Gastroesophageal sphincter (tissue), 4 donors: ENCODE measurements at places on chromosomes 1 and 21. TPM values are rescaled to one million over a fixed set of nuclear protein-coding genes. Genes with fewer than 3 reads are reported as not detected.

- peaks cover 14% of the 10 kb centered on the region for H3K27me3 ChIP-seq
- H3K27ac ChIP-seq: no peak overlapping the region
- H3K4me1 ChIP-seq: no peaks in the 10 kb centered on the region
- H3K4me3 ChIP-seq: no peak overlapping the region
- no peaks in the 10 kb centered on the region for H3K36me3 ChIP-seq
Observed at GRCh38 chr1:27690183-27690582, 18.2 kb upstream of the IFI6 start.

Gene PLXNA2
- total RNA-seq: 38.3 TPM

- no peak for ATAC-seq
- H3K27me3 ChIP-seq: no peaks in the 10 kb centered on the region
- H3K27ac ChIP-seq: no peak overlapping the region
- H3K4me1 ChIP-seq: no peaks in the 10 kb centered on the region
- no peak overlapping the region for H3K4me3 ChIP-seq
- H3K36me3 ChIP-seq: no peaks in the 10 kb centered on the region
Observed at GRCh38 chr1:19569786-19570185, 74.3 kb upstream of the NBL1 start.

DNA sequence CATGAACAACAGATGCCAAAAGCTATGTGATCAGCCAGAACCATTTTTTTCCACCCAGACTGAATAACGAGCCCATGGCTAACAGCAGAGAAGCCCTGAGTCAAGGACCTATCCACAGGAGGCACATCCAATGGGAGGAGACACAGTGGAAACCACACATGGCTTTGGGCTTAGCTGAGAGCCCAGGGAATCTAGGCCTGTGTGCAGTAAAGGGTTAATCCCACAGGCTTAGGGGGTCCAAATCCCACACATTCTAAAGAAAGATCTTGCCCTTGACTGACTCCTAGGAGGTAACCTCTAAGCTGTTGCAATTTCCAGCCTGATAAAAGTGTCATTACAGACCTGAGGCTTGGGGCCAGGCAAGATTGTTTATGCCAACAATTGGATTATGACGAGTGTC, 194.5 kb downstream of the DSCAM start:
- H3K36me3 ChIP-seq: no peaks in the 10 kb centered on the region
- ATAC-seq: no peak
- peaks cover 4% of the 10 kb centered on the region for H3K27me3 ChIP-seq
- no peak overlapping the region for H3K4me3 ChIP-seq
- H3K27ac ChIP-seq: no peak overlapping the region

DNA sequence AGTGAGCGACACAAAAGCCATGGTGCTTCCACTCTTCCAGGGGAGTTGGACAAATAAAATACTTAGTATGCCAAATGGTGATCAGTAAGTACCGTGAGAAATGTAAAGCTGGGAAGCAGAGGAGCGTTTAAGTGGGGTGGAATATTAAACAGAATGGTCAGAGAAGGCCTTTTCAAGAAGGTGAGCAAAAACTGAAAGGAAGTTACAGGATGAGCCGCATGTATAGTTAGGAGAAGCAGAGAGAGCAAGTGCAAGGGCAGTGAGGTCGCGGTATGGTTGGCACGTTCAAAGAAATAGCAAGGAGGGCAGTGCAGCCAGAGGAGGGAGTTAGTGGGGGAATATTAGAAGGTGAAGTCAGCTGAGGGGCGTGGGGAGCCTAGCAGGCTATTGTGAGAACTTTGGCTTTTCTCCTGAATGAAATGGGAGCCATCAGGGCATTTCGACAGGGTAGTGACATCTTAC, 748 bp upstream of the ATP6V0B start:
- no peaks in the 10 kb centered on the region for H3K36me3 ChIP-seq
- H3K4me1 ChIP-seq: no peaks in the 10 kb centered on the region
- peak overlapping the region; percentile 91 for H3K27ac ChIP-seq
- H3K4me3 ChIP-seq: peak overlapping the region; percentile 60

DNA sequence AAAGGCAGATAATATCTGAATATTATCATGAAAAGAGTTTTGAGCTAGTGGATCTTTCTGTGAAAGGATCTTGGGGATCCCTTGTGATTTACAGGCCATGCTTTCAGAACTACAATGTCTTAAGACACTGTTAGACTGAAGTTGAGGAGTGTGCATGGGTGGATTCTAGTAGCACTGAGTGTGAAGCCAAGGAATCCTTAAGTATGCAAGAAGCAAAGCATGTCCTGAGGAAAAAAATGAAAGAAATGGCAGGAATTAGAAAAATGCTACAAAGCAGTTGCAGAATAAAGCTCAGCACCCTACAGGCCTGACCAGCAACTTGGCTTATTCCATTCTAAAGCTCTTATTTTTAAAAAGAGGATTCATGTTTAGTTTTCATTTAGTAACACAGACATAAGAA, 11.9 kb downstream of the STX6 start:
- H3K4me3 ChIP-seq: no peak overlapping the region
- H3K27me3 ChIP-seq: no peaks in the 10 kb centered on the region
- H3K36me3 ChIP-seq: no peaks in the 10 kb centered on the region
- peaks cover 39% of the 10 kb centered on the region for H3K4me1 ChIP-seq

Gene FCRLA
- not detected for total RNA-seq

GRCh38 chr1:177897281-177897997, 72.4 kb downstream of the SEC16B start:
- H3K36me3 ChIP-seq: no peaks in the 10 kb centered on the region
- ATAC-seq: no peak
- H3K27ac ChIP-seq: no peak overlapping the region
- H3K4me1 ChIP-seq: no peaks in the 10 kb centered on the region
- H3K27me3 ChIP-seq: no peaks in the 10 kb centered on the region
- no peak overlapping the region for H3K4me3 ChIP-seq

Gene CA6
- not detected for total RNA-seq

DNA sequence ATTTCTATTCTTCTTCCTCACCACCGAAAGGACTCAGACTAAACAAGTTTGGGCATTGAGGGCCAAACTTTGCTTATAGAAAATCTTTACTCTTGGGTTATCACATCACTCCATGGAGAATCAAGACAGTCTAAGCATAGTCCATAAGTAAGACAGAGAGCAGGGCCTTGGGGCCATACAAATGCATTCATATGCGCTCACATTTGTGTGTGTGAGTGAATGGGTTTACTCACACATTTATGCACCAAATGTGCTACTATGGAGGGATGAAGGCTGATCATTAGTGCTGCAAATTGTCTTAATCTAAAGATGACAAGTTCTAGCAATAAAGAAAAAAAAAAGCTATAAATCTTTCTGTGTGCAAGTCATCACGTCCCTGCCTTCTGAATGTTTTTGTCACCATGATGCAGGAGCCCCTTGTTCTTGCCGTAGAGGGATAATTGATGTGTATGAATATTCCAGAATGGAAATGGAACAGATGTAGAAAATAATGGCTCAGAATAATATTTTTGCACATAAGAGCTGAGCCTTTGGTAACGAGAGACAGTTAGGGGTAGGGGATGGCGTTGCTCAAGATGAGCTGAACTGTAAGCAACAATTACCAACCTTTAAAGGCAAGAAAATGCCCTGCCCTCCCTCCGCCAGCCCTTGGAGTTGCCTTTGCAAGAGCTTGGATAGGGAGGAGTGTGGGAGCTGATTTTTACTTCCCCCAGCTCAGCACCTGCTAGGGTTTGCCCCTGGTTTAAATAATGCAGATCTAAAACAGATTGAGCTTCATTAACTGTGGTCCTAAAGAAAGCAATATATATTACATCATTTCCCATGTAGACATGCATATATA, 52.3 kb upstream of the IKBKE start:
- no peak overlapping the region for H3K27ac ChIP-seq
- peaks cover 4% of the 10 kb centered on the region for H3K4me1 ChIP-seq
- no peaks in the 10 kb centered on the region for H3K36me3 ChIP-seq
- H3K4me3 ChIP-seq: no peak overlapping the region
- no peaks in the 10 kb centered on the region for H3K27me3 ChIP-seq

DNA sequence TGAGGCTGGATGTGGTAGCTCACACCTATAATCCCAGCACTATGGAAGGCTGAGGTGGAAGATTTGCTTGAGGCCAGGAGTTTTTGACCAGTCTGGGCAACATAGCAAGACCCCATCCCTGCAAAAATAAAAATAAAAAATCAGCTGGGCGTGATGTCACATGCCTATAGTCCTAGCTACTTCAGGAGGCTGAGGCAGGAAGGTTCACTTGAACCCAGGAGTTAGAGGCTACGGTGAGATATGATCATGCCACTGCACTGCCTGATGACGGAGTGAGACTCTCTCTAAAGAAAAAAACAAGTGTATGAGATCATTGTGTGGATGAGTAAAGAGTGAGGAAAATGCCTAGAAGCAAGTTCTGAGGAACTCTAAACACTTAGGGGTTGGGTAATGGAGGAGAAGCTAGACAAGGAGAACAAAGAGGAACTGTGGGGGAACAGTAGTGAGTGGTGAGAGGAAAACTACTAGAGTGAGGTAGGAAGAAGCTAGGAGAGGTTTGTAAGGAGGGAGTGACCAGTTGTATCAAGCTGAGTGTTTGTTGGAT, 17.0 kb downstream of the CLIC4 start:
- H3K4me1 ChIP-seq: peaks cover 97% of the 10 kb centered on the region
- no peaks in the 10 kb centered on the region for H3K36me3 ChIP-seq
- no peak overlapping the region for H3K4me3 ChIP-seq
- peak; percentile 34 for ATAC-seq

Gene CELA2B
- total RNA-seq: not detected

DNA sequence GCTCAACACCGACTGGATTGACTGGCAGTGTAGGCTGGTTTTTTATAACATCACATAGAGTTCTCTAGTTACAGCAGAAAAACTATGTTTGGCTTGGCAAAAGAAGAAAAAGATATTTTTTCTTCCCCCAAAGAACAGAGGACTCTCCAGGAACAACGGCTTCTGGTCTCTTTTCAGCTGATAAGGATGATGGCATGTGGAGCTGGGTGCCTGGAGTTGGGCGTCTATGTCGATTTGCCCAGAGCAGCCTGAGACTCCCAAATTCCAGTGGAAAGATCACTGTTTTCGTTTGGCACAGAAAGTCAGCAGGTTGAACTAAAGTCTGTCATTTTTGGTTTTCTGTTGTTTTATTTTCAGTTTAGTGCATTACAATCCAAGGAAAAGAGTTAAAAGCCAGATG, 91.1 kb downstream of the SMYD2 start:
- no peak for ATAC-seq
- H3K4me3 ChIP-seq: no peak overlapping the region
- no peaks in the 10 kb centered on the region for H3K36me3 ChIP-seq
- H3K27me3 ChIP-seq: no peaks in the 10 kb centered on the region
- H3K4me1 ChIP-seq: no peaks in the 10 kb centered on the region

Gene SYT11
- total RNA-seq: 24.7 TPM

Gene ADAMTS4
- total RNA-seq: 3.7 TPM

GRCh38 chr1:182114627-182115023, 53.1 kb upstream of the ZNF648 start:
- H3K4me3 ChIP-seq: no peak overlapping the region
- no peaks in the 10 kb centered on the region for H3K4me1 ChIP-seq
- ATAC-seq: no peak
- H3K27me3 ChIP-seq: peaks cover 11% of the 10 kb centered on the region
- no peak overlapping the region for H3K27ac ChIP-seq

GRCh38 chr1:213315571-213315970, 264.5 kb downstream of the RPS6KC1 start:
- H3K27ac ChIP-seq: no peak overlapping the region
- no peak overlapping the region for H3K4me3 ChIP-seq
- H3K4me1 ChIP-seq: no peaks in the 10 kb centered on the region
- ATAC-seq: no peak
- H3K27me3 ChIP-seq: no peaks in the 10 kb centered on the region

- H3K27ac ChIP-seq: no peak overlapping the region
- H3K36me3 ChIP-seq: no peaks in the 10 kb centered on the region
Observed at GRCh38 chr1:206930210-206930798, 8.6 kb upstream of the FCMR start.

Gene ACTL8
- not detected for total RNA-seq

GRCh38 chr1:63622849-63623566, 29.8 kb downstream of the PGM1 start:
- H3K4me1 ChIP-seq: peaks cover 21% of the 10 kb centered on the region
- ATAC-seq: no peak
- no peaks in the 10 kb centered on the region for H3K36me3 ChIP-seq
- H3K27ac ChIP-seq: no peak overlapping the region
- no peaks in the 10 kb centered on the region for H3K27me3 ChIP-seq

DNA sequence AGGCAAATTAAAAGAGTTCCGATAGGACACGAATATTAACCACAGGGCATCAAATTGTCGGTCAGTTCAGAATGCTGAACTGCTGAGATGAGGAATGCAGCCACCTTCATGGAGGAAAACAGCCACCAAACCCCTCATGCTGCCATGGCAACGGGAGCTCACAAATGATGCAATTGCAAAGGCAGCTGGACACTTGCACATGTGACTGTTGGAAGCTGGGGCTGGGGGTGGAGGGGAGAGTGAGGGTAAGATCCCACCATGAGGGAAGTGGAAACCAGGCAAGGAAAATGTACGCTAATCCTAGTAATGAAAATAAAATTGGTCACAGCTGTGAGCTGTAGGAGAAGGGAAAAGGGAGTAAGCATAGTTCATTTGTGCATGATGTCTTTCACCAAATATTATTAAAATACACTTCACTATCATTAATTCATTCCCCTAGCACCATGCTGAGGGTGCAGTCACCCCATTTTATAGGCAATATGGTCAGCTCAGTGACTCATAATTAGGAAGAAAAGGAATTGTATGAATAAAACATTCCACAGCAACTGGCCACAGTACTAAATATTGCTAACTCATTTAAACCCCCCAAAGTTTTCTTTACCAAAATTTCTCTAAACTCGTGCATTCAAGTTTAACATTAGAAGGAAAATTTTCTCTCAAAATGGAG, 15.3 kb downstream of the BECN2 start:
- ATAC-seq: no peak
- no peaks in the 10 kb centered on the region for H3K4me1 ChIP-seq
- H3K36me3 ChIP-seq: no peaks in the 10 kb centered on the region
- H3K27ac ChIP-seq: no peak overlapping the region
- no peak overlapping the region for H3K4me3 ChIP-seq

Gene C1QTNF12
- total RNA-seq: 1.8 TPM

- ATAC-seq: no peak
- H3K27me3 ChIP-seq: peaks cover 67% of the 10 kb centered on the region
- H3K4me1 ChIP-seq: peaks cover 16% of the 10 kb centered on the region
- H3K27ac ChIP-seq: no peak overlapping the region
- H3K36me3 ChIP-seq: no peaks in the 10 kb centered on the region
Observed at GRCh38 chr1:57418971-57419370, 4.9 kb downstream of the DAB1 start.

Gene CNIH3
- total RNA-seq: 0.81 TPM

Gene KLF17
- total RNA-seq: 1.3 TPM

Gene PTAFR
- 8.8 TPM for total RNA-seq

GRCh38 chr21:15060543-15061175, 4.1 kb downstream of the NRIP1 start:
- peaks cover 25% of the 10 kb centered on the region for H3K4me1 ChIP-seq
- H3K27me3 ChIP-seq: no peaks in the 10 kb centered on the region
- H3K36me3 ChIP-seq: no peaks in the 10 kb centered on the region
- no peak overlapping the region for H3K4me3 ChIP-seq
- ATAC-seq: no peak

DNA sequence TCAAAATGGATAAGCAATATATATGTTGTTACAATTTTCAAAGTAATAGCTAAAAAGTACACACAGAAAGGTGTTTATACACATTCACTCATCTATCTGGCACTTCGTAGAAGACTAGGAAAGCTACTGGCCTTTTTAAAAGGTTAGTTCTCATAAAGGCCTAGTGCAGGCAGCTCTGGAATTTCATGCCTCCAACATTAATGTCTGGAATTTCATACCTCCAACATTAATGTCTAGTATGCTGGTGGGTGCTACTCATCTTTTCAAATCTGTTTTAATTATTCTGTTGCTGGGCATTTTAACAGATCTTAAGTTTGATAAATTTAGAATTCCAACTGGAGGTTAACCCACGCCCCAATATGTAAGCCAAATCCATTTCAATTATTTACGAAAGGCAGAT, 124.2 kb downstream of the AKT3 start:
- H3K4me1 ChIP-seq: no peaks in the 10 kb centered on the region
- no peaks in the 10 kb centered on the region for H3K36me3 ChIP-seq
- peak overlapping the region; percentile 17 for H3K27ac ChIP-seq
- no peak for ATAC-seq
